ENCODE measurements at places on chromosomes 4 and X.

GRCh38 chr4:155877971-155878370, 11.9 kb upstream of the ASIC5 start:
- DNase-seq, result no peak

DNA sequence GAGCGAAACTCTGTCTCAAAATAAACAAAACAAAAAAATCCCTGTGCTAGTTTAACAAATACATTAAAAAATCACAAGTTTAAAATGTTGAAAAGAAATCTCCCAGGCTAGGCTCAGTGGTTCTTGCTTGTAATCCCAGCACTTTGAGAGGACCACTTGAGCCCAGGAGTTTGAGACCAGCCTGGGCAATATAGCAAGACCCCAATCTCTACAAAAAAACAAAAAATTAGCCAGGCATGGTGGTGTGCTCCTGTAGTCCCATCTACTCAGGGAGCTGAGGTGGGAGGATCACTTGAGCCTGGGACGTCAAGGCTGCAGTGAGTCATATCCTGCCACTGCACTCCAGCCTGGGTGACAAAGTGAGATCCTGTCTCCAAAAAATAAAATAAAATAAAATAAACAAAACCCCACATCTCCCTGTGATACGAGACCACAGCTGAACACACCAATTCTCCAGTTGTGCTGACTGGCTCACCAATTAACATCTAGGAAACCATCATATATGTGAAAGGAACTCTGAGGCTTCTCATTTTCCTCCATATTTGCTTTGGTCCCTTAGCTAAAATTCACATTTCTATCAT, 7.3 kb downstream of the RPS4X start:
- no peak for DNase-seq

DNA sequence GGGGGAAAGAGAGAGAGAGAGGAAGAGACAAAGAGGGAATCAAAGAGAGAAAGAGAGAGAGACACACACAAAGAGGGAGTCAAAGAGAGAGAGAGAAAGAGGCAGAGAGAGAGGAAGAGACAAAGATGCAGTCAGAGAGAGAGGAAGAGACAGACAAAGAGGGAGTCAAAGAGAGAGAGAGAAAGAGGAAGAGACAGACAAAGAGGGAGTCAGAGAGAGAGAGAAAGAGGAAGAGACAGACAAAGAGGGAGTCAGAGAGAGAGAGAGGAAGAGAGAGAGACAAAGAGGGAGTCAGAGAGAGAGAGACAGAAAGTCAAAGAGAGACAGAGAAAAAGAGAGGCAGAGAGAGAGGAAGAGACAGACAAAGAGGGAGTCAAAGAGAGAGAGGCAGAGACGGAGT, 45.5 kb downstream of the MAGEA9 start:
- DNase-seq, result no peak

GRCh38 chr4:157521906-157522305, 301.4 kb downstream of the GRIA2 start:
- no peak for DNase-seq

DNA sequence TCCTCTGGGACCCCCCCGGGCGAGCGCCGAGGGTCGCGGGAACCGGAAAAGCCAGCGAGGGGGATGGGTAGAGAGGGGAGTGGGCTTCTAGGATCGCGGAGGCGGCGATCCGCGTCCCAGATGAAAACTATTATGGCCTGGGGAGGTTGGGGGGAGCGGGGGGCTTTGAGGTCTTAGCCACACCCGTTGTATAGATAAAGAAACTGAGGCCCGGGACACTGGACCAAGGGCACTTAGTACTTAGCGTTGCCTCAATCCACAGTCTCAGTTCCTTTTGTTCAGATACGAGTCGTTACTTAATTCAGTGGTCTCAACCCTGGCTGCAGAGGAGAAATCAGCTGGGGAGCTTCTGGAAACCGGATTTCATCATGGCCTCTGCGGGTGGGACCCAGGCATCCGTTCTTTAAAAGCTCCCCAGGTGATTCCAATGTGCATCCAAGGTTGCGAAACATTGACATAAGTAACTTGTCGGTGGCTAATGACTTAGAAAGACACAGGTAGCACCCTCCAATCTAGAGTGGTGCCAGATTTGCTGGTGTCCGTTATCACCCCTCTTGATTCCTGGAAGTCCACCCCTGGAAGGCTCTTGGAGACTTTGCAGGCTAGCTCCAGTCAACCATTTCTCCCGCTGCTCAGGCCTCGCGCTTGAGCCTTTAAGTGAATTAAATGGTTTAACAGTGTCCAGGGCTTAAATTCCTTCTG, 90.7 kb downstream of the GEMIN8 start:
- no peak for DNase-seq

- DNase-seq, result no peak
Measured at GRCh38 chrX:148309413-148309812, 191.0 kb upstream of the AFF2 start.

DNA sequence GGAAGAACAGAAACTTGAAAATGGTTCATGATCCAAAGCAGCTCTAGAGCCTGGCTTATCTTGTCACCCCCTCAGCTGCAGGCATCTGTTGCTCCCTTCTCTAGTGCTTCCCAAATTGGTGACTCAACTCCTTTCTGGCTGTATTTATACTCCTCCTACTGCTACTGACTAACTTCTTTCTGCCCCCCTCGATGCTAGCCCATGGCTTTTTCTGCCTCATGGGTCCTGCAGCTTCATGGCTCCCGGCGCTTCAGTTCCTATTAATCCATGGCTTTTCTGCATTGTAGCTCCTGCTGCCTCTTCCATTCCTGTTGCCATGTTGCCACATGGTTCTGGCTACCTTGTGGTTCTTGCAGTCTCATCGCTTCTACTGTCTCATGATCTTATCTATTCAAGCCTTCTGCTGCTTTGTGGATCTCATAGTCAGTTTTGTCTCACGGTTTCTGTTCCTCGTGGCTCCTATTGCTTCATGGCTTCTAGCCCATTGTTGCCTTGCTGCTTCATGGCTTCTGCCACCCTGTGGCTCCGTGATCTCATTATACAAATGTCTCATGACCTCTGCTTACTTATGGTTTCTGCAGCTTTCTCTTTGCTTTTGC, 48.1 kb downstream of the SMC1A start:
- no peak for DNase-seq

DNA sequence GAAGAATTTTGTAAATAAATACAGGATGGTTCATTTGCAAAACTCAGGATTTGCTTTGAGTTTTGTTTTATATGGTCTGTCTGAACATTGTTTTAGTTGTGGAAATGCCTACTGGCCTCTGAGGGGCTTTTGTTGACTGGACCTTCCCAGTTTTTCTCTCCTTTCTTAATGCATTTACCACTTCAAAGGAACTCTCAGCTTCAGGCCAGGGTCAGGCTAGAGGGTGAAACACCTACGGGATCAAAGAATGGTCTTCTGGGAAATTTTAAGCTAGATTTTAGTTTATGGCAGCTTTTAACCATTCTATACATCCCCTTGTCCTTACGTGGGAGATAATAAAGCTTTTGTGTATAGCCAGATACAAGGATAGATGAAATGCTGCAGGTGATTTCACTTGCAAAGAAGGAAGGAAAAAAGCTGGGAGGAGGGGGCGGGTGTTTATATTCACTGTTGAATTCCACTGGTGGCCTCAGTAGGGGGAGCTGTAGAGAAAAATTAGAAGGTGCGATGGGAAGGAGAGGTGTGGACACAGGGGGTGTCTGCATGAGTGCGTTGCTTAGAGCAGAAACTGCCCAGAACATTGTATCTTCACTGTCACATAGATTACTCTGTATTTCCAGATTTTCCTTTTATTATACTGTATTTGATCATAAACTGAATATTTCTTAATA, 151.8 kb downstream of the TSPAN5 start:
- DNase-seq, result no peak

DNA sequence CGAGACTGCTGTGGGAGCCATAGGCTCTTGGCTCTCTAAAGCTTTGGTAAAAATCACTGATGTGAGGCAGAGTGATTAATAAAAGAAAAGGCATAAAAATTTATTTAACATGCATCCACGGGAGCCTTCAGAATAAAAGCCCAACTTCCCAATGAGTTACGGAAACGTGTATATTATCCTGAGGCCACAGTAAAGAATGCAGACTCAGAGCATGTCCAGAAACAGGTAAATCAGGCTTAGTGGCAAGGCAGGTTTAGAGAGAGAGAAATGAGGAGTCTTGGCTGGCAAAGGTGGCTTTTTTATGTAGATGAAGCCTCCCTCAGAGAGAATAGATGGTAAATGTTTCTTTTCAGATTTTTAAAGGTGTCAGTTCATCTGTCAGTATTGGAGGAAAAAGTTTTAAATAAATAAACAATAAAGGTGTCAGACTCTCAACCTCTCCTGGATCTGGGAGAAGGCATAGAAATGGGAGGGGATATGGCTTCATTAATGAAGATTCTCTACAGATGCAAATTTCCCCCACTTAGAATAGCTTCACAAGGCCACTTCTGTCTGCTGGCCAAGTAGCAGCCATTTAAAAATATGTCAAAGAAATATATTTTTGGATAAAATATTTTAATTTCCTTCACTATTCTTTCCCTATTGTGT, 24.0 kb downstream of the C4orf51 start:
- DNase-seq, result no peak

DNA sequence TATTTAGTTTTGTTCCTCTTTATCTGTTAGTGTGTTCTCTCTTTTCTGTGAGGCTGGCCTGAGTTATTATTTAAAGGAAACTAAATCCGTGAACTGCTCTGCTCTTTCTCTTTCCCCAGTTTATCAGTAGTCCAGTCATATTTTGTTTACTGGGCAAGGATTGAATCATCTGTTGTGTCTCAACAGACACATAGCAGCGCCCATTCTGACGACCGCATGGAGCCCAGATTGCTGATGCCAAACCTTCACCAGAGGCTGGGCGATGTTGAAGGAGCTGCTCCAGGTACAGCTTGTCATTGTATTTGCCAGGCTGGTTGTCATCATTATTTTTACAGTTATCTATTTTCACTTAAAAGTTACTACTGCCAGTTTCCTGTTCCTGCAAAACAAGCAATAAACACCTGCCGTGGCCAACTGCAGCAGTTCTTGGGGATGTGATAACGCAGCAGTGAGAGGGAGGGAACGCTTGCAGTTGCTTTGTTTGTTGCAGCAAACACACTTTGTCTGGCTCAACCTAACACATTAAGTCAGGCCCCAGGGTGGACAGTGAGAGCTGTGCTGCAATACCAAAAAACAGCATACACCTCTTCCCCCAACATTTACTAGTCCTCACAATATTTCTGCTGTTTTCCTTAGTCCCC, 10.1 kb downstream of the REELD1 start:
- DNase-seq, result no peak

DNA sequence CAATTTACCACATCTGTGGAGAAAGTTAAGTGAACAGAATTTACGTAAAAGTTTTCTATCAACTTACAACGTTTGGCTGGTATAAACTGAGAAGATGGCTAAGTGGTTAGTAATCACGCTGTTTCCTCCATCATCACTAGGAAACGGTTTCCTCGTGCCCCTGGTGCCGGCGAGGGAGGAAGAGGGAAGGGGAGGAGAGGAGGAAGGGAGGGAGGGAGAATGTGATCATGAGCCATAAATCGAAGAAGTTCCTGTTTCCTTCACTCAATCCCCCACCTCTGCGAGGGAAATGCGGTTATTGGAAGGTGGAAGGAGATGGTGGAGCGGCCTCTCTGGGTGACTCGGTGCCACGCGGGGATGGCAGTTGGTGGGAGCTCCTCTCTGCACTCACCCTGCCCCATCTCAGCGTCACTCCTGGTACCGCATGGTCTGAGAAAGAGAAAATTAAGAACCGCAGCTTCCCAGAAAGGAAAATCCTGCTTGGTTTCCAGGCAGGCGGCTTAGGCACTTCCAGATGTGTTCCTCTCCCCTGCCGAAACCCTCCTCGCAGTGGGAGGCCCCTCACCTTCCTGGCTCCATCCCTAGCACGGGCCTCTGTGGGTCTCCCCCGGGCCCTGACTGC, 216.8 kb downstream of the AFAP1 start:
- no peak for DNase-seq

- no peak for DNase-seq
Measured at GRCh38 chr4:78439328-78439727, 112.2 kb upstream of the ANXA3 start.

DNA sequence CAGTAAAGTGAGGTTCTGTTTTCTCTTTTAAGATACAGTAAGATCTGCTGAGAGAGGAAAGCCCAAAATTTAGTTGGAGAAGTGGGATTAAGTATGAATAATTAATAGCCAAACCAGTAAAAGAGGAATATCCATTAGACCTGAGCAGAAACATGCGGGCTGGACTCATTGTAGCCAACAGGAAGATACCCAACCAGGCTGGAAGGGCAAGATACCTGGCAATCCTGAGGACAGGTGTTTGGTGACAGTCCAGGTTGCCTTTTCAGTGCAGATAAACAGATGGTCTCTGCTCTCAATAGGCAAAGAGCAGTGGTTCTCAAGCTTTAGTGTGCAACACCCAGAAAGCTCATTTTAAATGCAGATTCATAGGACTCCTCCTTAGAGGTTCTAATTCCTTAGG, 980.8 kb upstream of the GRID2 start:
- no peak for DNase-seq

- DNase-seq, result no peak
Measured at GRCh38 chrX:19765628-19766027, 121.8 kb downstream of the SH3KBP1 start.

DNA sequence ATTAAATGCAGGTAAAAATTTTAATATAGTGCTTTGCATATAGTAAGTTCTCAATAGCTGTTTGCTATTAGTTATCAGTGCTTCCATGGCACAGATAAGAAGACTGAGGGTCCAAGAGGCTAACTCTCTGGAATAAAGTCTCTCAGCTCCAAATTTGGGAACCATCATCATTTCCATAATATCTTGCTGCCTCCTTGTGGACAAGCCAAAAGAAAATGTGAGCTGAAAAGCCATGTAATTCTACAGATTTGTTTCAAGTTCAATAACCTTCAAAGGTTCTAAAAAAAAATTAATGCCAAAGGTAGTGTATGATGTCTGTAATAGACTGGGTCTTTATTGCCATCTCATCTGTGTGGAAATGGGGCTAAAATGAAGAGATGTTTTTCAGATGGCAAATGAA, 136.9 kb upstream of the VCX start:
- DNase-seq, result no peak

- DNase-seq, result no peak
Measured at GRCh38 chr4:130183096-130183495, 1087.1 kb downstream of the C4orf33 start.

GRCh38 chrX:45200741-45201234, at the start of gene DIPK2B:
Gene DIPK2B (minus strand): TSS chrX:45200876. CDS start chrX:45200826, 50 bp downstream.
- no peak for DNase-seq

DNA sequence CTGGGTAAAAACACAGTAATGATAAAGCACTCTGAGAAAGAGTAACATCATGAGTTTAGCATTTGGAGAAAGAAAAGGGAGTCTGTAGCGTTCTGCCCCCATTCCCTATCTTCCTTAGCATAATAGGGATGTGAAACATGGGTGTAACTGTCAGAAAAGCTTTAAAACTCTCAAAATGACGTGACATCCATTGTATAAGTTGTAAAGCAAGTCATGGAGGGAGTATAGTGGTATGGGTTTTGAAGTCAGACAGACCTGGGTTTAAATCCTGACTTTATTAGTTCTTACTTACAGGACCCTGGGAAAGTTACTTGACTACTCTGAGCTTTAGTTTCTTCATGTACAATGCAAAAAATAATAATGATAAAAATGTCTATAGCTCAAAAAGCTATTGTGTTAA, 17.1 kb downstream of the FBXO8 start:
- no peak for DNase-seq
